ENCODE measurements at places on chromosomes 2 and 18.

GRCh38 chr2:134501476-134502091 is 217.2 kb downstream of the TMEM163 start:
- no peak for DNase-seq

DNA sequence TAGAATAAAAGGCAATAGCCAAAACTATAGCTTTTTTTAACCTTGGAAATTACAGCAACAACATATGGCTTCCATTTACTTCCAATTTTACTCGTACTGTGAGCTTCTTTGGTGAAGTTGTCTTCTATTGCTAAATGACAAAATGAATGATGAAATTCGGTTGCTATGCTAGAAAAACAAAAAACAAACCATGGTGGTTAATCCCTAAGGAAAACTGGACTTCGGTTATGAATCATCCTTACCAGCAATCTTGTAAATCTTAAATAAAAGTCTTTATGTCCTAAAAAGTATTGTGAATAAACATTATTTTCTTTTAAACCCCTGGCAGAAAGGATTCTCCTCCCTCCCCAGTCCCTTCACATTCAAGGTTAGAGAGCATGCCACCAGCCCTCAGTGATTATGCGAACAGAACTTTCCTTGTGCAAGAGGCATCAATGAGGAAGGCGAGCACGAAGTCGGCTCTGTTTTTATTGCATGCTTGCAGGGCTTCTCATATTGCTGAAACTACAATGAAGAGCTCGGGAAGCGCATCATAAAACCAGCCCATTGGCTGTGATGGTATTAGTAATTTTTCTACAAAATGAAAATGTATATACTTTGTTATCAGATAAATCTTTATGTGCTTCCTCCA is 62.9 kb downstream of the ZNF521 start:
- DNase-seq, result no peak

GRCh38 chr2:17520761-17521160 is 2.5 kb upstream of the RAD51AP2 start:
- no peak for DNase-seq

GRCh38 chr2:10906926-10907625 is 4.7 kb upstream of the KCNF1 start:
- no peak for DNase-seq

DNA sequence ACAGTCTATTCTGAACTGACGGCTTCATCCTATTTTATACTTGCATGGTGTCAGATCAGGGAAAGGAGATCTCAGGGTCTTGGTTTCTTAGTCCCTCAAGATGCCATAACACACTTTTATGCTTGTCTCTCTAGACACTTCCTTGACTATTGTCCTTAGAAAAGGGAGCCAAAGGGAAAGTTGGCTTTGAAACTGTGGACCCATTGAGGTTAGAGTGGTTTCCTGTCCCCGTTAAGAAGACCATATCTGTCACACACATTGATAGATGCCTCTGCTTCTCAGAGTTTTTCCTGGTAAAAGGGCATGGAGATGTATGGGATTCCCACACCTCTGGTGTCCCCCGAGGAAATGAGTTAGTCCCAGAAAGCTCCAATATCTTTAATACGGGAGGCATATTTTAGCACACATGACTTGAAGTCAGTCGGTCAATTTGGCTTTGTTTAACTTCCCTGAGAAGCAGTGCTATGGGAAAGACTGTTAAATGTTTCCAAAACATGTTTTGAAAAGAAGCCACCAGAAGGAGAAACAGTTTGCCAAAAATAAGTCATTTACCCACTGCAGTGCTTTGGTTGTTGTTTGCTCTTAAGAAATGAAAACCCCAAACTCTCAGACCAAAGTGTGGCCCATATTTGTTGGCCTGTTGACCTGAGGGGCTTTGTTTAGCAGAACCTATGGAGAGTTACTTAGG is 133.4 kb upstream of the CXCR4 start:
- DNase-seq, result no peak

GRCh38 chr2:109059474-109060165 is 69.4 kb upstream of the SH3RF3 start:
- DNase-seq, result no peak

DNA sequence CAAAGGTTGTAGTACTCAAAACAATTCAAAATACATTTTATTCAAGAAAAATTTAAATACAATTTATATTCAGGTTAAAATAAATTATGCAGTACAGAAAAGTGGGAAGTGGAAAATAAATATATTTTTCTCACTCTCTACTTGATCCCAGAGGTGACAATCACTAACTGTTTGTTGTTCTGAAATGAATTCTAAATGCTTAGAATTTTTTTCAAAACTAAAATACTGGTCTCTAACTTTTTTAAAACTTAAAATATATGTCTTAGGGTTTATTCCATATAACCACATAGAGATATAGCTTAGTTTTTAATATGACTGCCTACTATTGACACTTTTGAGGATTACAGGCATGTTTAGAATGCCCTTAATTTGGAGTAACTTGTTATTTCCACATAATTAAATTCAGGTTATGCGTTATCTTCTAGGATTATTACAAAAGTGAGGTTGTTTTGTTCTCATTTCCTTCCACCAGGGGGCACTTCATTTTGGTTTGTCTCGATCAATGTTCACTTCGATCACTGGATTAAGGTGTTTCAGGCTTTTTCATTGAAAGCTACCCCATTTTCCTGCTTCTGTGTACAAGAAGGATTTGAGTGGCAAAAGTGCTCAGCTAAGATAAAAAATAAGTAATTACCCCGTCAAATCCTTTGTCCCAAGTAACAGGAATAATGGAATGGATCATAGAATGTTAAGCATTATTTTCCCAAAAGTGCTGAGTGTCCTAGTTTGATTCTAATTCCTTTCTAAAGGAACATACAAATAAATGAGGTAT is 27.1 kb upstream of the TFPI start:
- peak; percentile 5 for DNase-seq

- DNase-seq, result no peak
Measured at GRCh38 chr2:65294136-65294535, 66.5 kb downstream of the ACTR2 start.

GRCh38 chr2:223837287-223838061 is at the start of gene AP1S3:
AP1S3 (minus strand) TSS chr2:223837582; CDS start chr2:223837450, 132 bp downstream.
- DNase-seq, result peak; percentile 63

Measured in stimulated activated CD4-positive, alpha-beta T cell treated with anti-CD3 and anti-CD28 coated beads, Interleukin-2, amount 100 ng/mL, for 48 hours (primary cell).